ENCODE measurements at places on chromosomes 7 and 10. TPM values are rescaled to one million over a fixed set of nuclear protein-coding genes. Genes with fewer than 3 reads are reported as not detected.

TNS3 gene
- 11.9 TPM for polyA plus RNA-seq

MYOF gene
- 0.38 TPM for polyA plus RNA-seq

KLLN gene
- 0.99 TPM for polyA plus RNA-seq

TMEM236 gene
- polyA plus RNA-seq: 0.13 TPM

MYL10 gene
- polyA plus RNA-seq: not detected

SH2D4B gene
- not detected for polyA plus RNA-seq

MEOX2 gene
- polyA plus RNA-seq: not detected
